Omental fat pad (tissue), 4 donors: ENCODE measurements at places on chromosomes 16 and 17.

GRCh38 chr16:46947900-46948547 lies 25.4 kb downstream of the DNAJA2 start:
- DNase-seq, result no peak

- DNase-seq, result no peak
These were observed 109.9 kb upstream of the DNAH9 start for GRCh38 chr17:11488407-11488806.

- no peak for DNase-seq
These were observed 206.4 kb downstream of the KATNIP start for GRCh38 chr16:27756206-27756970.

DNA sequence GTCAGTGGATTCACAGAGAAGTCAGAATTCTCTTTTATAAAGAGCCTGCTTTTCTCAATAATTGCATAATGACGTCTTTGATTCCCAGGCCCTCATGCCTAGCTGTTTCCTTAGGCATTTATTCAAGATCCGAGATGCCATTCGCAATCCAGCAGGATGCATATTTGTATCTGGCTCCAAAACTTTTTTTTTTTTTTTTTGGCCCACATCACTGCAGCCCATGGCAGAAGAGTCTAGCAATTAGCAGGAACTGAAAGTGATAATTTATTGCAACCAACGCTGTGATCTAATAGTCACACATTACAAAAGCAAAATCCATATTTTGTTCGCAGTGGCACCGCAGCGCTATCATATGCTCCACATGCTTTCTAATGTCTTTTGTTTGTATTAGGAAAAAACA lies 503.4 kb downstream of the MAF start:
- no peak for DNase-seq

DNA sequence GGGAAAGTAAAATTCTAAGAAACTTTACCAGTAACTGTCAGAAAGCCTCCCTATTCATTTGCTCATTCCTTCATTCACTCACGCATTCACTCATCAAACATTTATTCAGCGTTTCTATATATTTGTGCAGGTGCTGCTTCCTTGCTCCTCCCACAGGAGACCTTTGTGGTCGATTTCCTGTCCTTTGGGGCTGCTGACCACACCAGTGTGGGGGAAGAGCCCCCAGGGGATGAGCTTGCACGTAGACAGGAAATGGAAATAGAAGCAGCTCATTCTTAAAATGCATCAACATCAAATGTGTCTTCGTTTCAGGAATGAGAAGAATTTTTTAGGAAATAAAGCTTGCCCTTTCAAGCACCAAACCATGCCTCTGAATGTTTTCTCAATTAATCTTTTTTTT lies 9.6 kb downstream of the PIK3R6 start:
- no peak for DNase-seq
